Posterior vena cava (tissue), 2 donors: ENCODE measurements at places on chromosomes 3 and 15.
A peak's percentile ranks its signal among the peaks of the same experiment; 100 is the strongest.

GRCh38 chr3:112531358-112531781, 30.4 kb downstream of the ATG3 start:
- DNase-seq: no peak

- DNase-seq: no peak
Observed at GRCh38 chr3:28765194-28765593, 416.6 kb upstream of the AZI2 start.

- DNase-seq: no peak
Observed at GRCh38 chr15:80249973-80250372, 2.0 kb downstream of the CTXND1 start.

- peak; percentile 98 for DNase-seq
Observed at GRCh38 chr15:74906450-74907162, at the start of gene FAM219B. Gene FAM219B (minus strand): TSS chr15:74906851. CDS start chr15:74906800, 51 bp downstream.
